SJSA1 (cell line): ENCODE measurements at places on chromosomes 11 and 22.
A peak's percentile ranks its signal among the peaks of the same experiment; 100 is the strongest.

- DNase-seq, result no peak
Measured at GRCh38 chr11:37830529-37830928, 1232.5 kb upstream of the RAG2 start.

- DNase-seq, result no peak
Measured at GRCh38 chr22:23836692-23837495, 1.9 kb downstream of the DERL3 start.

- DNase-seq, result no peak
Measured at GRCh38 chr11:62402226-62402959, 16.4 kb upstream of the SCGB1A1 start.

GRCh38 chr22:49113758-49114157, 713.9 kb downstream of the BRD1 start:
- no peak for DNase-seq

- peak; percentile 99 for DNase-seq
Measured at GRCh38 chr11:65040847-65041622, at the start of gene SAC3D1. SAC3D1 (plus strand) TSS chr11:65041210; CDS start chr11:65041293, 83 bp downstream.

- no peak for DNase-seq
Measured at GRCh38 chr11:118491041-118491440, 36.2 kb upstream of the TTC36 start.

GRCh38 chr11:102347462-102348370, 702 bp downstream of the BIRC2 start:
- peak; percentile 32 for DNase-seq

DNA sequence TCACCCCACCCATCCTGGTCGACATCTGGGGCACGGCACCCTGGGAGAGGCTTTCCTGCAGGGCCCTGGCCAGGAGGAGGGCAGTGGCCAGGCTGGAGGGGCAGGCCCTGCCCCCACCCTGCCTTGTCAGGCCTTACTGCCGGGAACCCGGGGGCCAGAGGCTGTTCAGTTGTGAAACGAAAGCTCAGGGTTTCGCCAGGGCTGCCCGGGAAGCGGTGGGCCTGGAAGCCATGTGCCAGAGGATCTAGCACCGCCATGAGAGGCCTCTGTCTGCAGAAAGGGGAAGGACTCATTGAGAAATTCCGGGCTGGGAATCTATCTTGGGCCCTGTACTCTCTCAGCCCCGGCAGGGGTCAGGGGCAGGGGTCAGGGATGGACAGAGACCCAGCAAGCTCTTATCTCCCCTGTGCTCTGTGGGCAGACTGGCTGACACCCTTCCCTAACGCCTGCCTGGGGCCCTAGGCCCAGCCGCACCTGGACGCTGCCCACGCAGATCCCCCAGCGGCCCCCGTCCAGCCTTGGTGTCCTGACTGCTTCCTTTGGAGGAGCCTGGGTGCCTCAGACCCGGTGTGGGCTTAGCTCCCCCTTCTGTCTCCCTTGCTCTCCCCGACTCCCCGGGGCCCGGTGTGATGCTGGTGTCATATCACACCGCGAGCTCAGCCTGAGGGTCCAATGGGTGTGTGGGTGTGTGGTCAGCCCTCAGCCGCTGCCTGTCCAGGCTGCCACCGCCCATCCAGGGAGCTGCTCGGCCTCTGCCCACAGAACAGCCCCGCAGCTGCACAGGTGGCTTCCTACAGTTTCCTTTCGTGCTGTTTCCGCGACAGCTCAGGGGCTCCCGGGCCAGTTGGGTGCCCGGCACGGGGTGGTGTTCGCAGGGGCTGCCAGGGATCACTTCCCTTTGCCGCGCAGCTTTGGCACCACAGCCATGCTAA, 6.5 kb downstream of the PIM3 start:
- DNase-seq, result no peak

GRCh38 chr11:128690665-128691101, 3.2 kb upstream of the FLI1 start:
- no peak for DNase-seq

- no peak for DNase-seq
Measured at GRCh38 chr22:21669026-21669425, 3.2 kb downstream of the PPIL2 start.

DNA sequence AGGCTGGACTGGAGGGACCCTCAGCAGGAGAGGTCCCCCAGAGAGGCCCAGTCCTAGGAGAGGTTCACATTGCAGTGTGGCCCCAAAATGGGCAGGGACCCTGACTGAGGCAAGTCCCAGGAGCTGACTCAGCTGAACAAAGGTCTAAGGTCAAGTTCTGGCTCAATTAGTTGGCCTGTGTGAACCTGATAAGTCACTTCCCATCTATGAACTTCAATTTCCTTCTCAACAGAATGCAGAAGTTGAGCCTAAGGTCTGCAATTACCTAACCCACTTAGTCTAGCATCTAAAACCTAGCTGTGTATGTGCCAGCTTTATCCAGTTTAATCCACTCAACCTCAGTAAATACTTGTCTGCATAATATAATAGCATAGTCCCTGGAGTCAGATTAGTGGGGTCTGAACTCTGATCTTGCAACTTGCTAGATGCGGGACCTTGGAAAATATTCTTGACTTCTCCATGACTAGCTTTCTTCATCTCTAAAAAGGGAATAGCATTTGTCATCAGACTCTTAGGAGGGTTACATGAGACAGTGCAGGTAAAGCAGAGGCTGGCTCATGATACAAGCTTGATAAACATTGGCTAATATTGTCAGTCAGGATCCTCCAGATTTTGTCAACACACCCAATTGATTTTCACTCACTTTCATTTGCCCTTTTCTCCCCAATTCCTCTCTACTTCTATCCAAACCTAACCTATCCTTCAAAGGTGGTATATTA, 465.5 kb downstream of the INSC start:
- DNase-seq, result no peak

- DNase-seq, result no peak
Measured at GRCh38 chr11:30100495-30100894, 83.7 kb upstream of the KCNA4 start.

DNA sequence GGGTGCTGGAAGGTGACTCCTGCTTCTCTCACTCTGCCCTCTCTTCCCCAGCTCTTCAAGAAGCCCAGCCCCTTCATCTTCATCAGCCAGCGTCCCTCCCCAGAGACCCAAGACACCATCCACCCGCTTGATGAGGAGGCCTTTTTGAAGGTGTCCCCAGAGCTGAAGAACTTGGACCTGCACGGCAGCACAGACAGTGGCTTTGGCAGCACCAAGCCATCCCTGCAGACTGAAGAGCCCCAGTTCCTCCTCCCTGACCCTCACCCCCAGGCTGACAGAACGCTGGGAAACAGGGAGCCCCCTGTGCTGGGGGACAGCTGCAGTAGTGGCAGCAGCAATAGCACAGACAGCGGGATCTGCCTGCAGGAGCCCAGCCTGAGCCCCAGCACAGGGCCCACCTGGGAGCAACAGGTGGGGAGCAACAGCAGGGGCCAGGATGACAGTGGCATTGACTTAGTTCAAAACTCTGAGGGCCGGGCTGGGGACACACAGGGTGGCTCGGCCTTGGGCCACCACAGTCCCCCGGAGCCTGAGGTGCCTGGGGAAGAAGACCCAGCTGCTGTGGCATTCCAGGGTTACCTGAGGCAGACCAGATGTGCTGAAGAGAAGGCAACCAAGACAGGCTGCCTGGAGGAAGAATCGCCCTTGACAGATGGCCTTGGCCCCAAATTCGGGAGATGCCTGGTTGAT, 12.6 kb downstream of the IL10RA start:
- DNase-seq, result no peak
